ENCODE measurements at places on chromosomes 7 and 10.

DNA sequence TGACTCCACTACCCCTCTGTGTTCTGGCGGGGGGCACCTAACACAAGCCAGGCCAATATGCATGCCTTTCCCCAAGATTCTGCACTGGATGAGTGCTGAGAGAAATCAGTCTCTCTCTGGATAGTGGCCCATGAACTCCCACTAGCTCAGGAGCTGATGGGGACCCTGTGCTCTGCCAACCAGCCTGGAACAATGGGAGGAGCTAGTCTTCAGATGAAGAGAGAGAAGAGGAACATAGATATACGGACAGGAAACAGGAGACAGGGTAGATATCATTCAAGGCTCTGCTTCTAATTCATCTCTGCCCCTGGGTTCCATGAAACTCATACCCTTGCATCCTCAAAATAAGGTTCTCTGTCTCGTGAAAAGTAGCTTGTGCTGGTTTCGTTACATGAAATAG lies 27.9 kb upstream of the PLXNA4 start:
- DNase-seq = no peak

DNA sequence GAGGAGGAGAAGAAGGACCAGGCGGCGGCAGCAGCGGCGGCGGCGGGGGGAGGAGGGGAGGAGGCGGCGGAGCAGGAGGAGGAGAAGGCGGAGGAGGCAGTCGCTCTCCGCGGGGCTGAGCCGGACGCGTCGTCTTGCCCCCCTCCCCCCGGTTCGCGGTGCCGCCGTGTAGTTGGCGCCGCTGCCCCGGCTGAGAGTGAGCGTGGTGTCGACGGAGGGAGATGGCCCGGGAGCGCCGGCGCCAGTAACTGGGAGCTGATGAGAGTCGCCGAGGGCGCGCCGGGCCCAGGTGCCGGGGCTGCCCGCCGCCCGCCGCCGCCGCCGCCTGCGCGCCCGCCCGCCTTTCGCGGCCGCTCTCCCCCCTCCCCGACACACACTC lies 257 bp downstream of the WAC start:
- DNase-seq = no peak

- no peak for DNase-seq
These were observed 210.7 kb downstream of the ADK start for GRCh38 chr10:74361678-74362077.

GRCh38 chr10:132005147-132005546 lies 23.4 kb upstream of the BNIP3 start:
- DNase-seq = no peak

DNA sequence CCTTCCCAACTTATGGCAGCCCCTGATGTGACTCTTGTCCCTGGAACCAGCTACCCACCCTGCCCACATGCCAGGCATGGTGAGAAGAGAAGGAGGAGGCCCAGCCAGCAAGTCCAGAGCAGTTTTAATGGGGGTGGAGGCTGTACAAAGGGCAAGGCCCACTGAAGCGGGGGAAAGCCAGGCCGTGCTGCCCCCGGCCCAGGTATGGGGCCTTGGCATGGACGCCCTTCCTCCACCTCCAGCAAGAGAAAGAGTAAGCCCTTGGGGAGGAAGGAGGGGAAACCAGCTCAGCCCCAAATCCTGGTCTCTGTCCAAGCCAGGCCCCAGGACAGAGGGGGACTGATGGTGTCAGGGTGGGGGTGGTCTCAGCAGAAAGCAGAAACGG lies 7.0 kb downstream of the NFKB2 start:
- DNase-seq = no peak

GRCh38 chr10:1149793-1150637 lies 93.8 kb downstream of the WDR37 start:
- no peak for DNase-seq

- DNase-seq = no peak
These were observed 78.5 kb upstream of the APBB1IP start for GRCh38 chr10:26359670-26360069.

GRCh38 chr10:22927661-22928403 lies at the start of gene ARMC3:
ARMC3 (plus strand) TSS chr10:22928053; CDS start chr10:22931997, 3,944 bp downstream.
- peak; percentile 25 for DNase-seq

- DNase-seq = no peak
These were observed 6.9 kb downstream of the ABCB8 start for GRCh38 chr7:151035026-151035717.

DNA sequence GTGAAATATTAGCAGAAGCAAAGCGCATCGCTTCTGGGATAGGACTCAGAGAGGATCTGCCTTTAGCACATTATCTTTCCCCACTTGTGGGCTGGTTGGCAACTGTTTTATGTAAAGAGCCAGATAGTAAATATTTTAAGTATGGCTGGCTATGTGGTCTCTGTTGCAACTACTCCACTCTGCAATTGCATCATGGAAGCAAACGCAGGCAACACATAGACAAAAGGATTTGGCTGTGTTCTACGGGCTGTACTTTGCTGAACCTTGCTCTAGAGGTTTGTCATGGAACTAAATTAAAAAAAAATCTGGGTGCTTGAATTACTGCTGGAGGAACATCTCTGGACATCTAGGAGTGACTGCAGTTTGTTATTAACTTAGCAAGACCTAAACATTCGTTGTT lies 307.8 kb upstream of the TPK1 start:
- DNase-seq = no peak

DNA sequence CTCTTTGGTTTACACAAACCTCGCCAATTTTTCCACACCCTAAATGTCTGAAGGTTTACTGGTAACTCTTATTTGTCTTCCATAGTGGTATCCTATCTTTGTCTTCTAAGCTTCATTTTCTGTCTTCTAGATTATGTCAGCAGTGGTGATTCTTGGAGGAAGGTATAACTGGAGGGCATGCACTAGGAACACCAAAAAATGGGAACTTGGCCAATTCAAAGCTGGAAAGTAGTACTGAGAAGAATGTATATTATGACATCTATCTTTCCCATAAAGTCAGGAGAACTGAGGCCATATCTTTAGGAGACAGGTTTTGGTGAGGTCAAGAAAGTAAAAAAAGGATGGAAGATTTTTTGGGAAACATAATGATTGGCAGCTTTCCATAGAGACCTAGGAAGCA lies 113.3 kb downstream of the CPEB3 start:
- DNase-seq = no peak

GRCh38 chr10:112732277-112732921 lies 217.6 kb upstream of the TCF7L2 start:
- DNase-seq = no peak

DNA sequence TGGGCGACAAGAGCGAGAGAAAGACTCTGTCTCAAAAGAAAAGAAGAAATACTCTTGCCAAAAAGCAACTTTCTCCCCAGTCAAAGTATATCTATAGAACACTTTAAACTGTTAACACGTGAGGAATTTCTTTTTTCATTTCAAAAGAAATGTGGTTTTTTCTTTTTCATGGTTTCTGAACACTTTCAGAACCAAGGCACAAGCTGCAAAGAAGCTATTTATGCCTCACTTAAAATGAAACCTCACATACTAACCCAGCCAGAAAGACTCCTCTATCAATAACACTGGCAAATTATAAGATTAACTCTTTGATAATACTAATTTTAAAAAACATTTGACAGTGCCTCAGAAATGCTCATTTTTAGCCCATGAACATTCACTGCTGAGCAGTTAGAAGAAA lies 20.9 kb downstream of the TBX20 start:
- DNase-seq = no peak

DNA sequence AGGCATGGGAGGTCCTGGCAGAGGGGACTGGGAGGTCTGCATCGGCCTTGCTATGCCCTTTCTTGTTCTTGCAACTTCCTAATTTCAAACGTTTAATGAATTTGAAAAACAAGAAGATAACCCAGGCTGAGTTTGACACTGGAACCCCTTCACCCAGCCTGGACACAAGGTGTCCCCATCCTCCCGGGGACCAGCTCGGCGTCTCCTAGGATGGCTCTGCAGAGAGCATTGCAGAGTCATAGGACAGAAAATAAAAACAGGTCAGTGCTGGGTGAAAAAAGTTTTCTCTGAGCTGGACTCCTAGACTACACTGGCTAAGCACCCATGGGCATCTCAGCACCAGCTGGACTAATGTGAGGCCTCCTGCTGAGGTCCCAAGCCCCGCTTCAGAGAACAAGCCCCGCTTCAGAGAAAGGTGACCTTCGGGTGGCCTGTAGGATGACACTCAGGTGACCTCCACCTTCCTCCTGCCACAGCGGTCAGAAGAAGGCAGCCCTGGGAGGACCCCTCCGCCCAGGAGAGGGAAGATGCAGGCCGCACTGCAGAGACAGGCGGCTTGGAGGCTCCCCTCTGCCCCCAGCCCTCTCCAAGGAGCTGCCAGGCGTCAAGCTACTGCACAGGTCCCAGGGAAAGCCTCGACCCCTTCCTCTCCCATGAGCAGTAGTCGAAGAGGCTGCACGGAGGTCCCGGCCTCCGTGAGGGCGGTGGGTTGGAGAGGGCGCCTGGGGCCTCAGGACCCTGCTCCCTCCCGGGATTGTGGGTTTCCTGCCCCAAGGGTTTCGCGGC lies 9.3 kb upstream of the UNCX start:
- DNase-seq = no peak

- DNase-seq = no peak
These were observed 41.9 kb downstream of the PIP4K2A start for GRCh38 chr10:22672319-22673090.

DNA sequence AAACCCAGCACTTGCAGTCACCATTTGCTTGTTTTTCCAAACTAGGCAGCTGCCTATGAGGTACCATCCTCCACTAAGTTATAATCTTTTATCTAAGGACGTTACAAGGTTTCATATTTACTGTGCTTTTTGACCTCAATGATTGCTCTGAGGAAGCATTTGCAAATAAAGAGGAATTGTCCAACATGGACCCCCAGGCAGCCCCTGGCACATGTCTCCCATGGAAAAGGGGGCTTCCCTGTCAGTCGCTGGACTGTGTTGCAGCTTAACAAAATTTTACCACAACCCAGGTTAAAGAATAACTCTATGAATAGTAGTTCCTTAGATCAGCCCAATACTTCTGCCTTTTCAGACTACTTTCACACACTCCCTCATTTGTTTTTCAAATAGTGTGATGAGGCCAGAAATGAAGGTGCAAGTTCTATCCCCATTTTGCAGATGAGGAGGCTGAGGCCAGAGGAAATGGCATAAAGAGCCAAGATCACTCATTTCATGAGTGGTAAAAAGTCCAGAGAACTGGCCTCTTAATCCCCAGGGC lies 52.8 kb upstream of the ZPBP start:
- DNase-seq = no peak

- DNase-seq = no peak
These were observed 5.5 kb downstream of the SKIDA1 start for GRCh38 chr10:21519941-21520436.

DNA sequence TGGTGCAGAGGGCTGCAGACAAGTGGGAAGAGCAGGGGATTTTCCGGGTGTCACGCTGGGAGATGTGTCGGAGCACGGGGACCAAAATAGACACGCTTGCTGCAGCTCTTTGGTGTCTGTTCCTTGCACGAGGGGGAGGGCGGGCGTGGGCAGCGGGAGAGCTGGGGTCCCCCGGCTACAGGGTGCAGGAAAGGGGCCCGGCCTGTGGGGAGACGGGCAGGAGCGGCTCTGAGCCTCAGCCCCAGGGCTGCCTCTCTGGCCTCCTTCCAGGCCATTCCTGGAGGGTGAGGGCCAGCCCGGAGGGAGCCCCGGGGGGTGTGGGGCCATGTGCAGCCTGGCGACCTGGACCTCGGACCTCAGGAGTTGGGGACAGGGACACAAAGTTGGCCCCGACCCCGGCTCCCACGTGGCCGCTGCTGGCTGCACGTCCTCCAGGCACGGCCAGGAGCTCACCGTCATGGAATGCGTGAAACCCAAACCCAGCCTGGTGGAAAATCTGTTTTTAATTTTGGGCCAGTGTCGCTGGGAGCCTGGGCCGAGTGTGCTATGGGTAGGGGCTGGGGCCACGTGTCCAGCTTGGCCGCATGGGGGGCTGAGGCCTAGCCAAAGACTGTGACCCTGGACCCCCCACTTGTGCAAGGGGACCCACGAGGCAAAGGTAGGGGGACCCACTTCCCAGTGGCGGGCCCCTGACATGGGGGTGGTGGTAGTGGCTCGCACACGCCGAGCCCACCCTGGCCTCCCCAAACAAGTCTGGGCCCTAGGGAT lies 6.6 kb downstream of the TTYH3 start:
- no peak for DNase-seq

GRCh38 chr10:70268376-70268775 lies 15.4 kb downstream of the NPFFR1 start:
- DNase-seq = no peak

GRCh38 chr7:26627891-26628341 lies 236.5 kb downstream of the SKAP2 start:
- DNase-seq = no peak

GRCh38 chr7:27248427-27248806 lies 5.8 kb downstream of the EVX1 start:
- DNase-seq = no peak

DNA sequence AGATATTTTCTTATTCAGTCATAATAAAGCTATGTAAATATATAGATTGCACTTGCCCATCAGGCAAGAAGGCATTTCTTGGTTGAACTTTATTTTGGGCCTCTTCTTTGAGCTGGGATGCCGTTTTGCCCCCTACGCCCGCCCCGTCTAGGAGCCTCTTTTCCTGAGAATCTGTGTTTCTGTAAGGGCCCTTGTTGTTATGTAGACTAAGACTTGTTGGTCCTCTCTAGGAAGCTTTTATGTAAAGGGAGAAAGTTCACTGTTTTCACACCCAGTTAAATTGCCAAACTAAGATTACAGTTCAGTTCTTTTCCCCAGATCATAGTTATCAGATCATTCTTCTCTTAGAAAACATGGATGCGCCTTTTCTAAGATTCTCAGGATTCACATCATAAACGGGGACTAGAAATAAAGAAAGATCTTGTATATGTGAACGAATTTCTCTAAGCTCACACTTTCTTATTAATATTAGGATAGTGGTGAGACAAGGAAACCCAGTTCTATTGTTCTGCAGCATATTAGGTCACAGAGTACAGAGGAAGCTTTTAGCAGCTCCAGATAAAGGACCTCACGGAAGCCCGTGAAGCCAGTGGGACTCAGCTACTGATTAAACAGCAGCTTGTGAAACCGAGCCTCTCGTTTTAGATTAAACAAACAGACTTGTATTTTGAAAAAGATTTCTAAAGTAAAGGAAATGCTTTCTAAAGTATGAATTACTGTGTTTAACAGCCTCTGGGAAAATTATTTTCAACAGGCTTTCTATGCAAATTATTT lies 3.8 kb downstream of the LMTK2 start:
- no peak for DNase-seq

- no peak for DNase-seq
These were observed 99.6 kb upstream of the CCNY start for GRCh38 chr10:35236739-35237138.

DNA sequence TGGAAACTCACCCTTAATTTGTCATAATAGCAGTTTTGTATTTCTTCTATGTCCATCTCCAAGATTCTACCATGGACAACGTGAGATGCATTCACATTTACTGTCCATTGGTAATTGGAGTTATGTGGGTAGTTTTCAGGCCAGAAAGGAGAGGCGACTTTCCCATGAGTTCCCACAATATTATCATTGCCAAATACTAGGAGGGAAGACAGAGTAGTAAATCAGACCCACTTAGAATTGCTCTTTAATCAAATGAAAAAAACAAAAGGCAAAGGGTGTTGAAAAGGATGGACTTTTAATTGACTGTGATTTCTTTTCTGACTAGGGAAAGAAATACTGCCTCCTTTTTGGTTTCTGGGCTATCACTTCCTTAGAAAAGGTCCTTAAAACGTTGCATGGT lies 121.7 kb upstream of the RSU1 start:
- DNase-seq = no peak

GRCh38 chr7:157547611-157548010 lies 210.8 kb downstream of the DNAJB6 start:
- DNase-seq = no peak

GRCh38 chr7:116433246-116433645 lies 66.3 kb upstream of the CAV2 start:
- DNase-seq = no peak
